CD14-positive monocyte (primary cell): ENCODE measurements at places on chromosomes 5 and 9.
A peak's percentile ranks its signal among the peaks of the same experiment; 100 is the strongest.

GRCh38 chr5:150397146-150397781, 15.4 kb downstream of the CD74 start:
- DNase-seq = no peak

DNA sequence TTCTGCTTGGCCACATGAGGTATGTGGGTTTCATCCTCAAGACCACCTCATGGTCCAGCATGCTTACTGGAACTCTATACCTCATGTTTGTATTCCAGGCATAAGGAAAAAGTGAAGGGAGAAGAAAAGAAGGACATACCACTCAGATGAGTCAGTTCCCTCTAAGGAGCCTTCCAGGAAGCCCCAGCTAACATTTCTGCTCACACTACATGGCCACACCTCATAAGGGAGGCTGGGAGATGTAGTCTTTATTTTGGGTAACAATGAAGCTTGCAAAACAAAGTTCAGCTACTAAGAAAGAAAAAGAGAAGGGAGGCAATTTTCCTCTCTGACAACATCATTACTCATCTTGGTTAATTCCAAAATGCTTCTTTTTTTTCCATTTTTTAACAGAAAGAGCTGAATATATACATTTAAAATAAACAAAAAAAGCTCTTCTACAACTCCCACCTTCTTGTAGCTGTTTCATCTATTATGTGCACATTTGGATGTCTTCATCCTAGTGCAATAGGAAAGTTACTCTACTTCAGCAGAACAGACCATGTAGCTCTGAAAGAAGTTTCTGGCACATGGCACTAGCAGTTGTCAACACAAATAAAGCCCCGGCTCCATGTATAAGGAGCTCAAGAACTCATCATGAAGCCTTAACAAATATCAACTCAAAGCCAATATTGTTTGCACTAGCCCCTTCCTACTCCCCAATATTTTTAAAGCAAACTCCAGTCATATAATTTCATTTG, 123.6 kb upstream of the CCDC112 start:
- DNase-seq = peak; percentile 47

- DNase-seq = no peak
Measured at GRCh38 chr5:133051061-133051541, 712 bp upstream of the HSPA4 start.

DNA sequence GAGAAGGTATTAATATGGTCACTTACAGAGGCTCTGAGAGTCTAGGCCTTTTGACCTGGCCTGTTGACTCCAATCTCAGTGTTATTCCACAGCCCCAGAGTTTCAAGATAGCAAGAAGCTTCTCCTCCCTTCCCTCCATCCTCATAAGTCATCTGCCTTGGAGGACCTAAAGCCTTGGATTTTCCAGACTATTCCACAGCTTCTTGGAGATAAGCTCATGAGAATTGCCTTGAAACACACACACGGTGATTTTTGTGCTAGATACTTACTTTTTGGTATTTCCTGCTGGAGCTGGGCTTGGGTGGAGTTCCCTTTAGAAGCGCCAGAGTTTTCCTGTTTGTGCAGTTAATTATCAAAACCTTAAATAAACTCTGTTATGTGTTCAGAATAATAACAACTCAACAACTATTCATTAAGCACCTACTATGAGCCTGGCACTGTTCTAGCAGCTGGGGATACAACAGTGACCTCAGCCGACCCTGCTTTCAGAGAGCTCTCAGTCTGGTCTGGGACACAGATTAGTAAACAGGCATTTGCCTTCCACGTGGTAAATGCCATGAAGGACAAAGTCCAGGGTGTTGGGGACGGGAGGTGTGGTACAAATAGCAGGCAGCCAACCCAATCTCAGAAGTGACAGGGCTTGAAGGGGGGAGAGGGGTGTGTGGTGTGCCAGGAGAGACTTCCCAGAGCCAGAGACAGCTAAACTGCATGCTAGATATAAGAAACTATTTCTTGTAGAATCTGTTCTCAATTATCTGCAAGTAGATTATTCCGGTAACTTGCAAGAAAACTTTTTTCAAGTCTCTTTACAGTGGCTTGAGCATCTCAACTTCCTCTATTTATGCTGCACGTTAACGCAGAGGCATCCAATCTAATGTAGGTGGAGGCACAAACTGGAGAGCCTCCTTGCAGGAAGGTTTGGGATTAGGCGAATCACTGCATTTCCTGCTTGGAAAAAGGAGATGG, 55.9 kb upstream of the KLF9 start:
- no peak for DNase-seq

DNA sequence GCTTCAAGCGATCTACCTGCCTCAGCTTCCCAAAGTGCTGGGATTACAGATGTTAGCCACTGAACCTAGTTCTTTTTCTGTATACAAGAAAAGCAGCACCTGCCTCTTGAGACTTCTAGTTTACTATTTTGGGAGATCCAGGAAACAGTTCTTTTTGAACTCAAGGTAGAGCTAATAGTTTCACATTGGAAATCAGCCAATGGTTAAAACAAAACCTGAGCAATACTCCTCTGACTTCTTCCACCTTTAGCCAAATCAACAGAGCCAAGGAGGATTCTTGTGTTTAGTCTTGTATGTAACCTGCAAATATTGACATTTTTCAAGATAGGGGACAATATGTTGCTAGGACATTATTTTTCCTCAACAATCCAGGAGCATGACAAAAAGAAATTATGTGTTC, 349.4 kb downstream of the SH3GL2 start:
- DNase-seq = no peak

DNA sequence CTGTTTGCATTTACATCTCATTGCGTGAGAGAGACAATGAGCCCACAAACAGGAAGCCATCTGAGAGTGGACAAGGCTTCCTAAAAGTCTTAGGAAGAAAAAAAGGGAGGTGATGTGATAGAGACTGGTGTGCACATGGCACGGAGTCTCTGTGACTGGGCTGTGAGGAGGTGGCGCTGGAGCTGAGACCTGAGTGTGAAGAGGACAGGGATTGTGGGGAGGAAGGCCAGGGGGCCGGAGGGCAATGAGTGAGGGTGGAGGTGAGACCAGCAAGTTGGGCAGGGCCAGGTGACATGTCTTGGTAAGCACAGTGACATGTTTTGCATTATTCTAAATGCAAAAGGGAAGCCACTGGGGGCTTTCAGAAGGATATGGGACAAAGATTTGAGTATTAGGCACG, 45.0 kb downstream of the TSPAN17 start:
- DNase-seq = no peak
